Psoas muscle (tissue), 8 donors: ENCODE measurements at places on chromosomes 2 and 18. TPM values are rescaled to one million over a fixed set of nuclear protein-coding genes. Genes with fewer than 3 reads are reported as not detected.

PIAS2 gene
- 62.8 TPM for total RNA-seq

DNA sequence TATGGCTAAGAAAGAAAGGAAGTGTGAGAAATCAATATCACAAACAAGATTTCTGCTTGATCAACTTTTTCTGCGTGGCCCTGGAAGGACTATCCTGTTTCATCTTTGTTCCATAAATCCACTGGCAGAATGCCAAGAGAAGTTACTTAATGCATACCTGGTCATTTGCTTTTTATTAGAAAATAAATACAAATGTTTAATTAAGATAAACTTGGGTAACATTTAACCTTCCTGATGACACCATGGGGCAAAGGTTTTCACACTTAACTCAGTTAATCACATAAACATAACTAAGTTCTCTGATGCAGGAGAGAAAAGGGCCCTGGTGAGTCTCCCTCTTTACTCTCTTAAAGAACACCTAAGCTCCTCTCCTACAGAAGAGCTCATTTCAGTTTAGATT is 203.3 kb downstream of the AFF3 start:
- H3K36me3 ChIP-seq: no peaks in the 10 kb centered on the region
- no peaks in the 10 kb centered on the region for H3K4me1 ChIP-seq
- H3K4me3 ChIP-seq: no peak overlapping the region
- no peak for DNase-seq
- no peak overlapping the region for H3K27ac ChIP-seq
- no peaks in the 10 kb centered on the region for H3K27me3 ChIP-seq

GRCh38 chr2:196067088-196067382 is 1.6 kb downstream of the DNAH7 start:
- H3K4me1 ChIP-seq: peaks cover 5% of the 10 kb centered on the region
- no peaks in the 10 kb centered on the region for H3K27me3 ChIP-seq
- DNase-seq: no peak

DNA sequence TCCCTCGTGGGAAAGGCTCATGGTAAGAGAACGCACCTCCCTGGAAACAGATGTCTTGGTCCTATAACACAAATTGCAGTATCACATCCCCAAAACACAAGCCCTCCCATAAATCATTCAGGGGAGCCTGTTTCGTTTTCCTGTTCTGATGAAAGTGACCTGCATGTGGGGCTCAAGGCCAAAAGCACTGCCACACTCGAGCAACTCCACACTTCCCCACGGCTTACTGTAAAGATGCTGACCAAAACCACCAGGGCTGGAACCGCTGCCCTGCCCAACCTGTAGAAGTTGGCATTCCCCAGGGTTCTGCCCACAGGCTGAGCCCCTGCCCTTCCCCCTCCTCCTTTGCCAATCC is 139.7 kb downstream of the BCL11A start:
- H3K4me3 ChIP-seq: no peak overlapping the region
- H3K36me3 ChIP-seq: no peaks in the 10 kb centered on the region

GRCh38 chr2:201696151-201696659 is 2.2 kb downstream of the MPP4 start:
- no peaks in the 10 kb centered on the region for H3K27me3 ChIP-seq
- no peak overlapping the region for H3K4me3 ChIP-seq
- no peaks in the 10 kb centered on the region for H3K4me1 ChIP-seq
- H3K36me3 ChIP-seq: peaks cover 2% of the 10 kb centered on the region
- H3K27ac ChIP-seq: peak overlapping the region; percentile 10
- DNase-seq: no peak

GRCh38 chr2:17571681-17572080 is 31.2 kb downstream of the VSNL1 start:
- H3K27ac ChIP-seq: no peak overlapping the region
- H3K36me3 ChIP-seq: no peaks in the 10 kb centered on the region

CUL3 gene
- 121 TPM for total RNA-seq

KANSL1L gene
- 15.5 TPM for total RNA-seq

GRCh38 chr2:144166743-144167142 is 353.2 kb downstream of the ZEB2 start:
- no peaks in the 10 kb centered on the region for H3K4me1 ChIP-seq
- H3K27ac ChIP-seq: no peak overlapping the region
- DNase-seq: no peak

GRCh38 chr2:55302241-55302640 is 33.2 kb upstream of the MTIF2 start:
- no peak overlapping the region for H3K4me3 ChIP-seq
- no peaks in the 10 kb centered on the region for H3K36me3 ChIP-seq
- DNase-seq: no peak
- no peaks in the 10 kb centered on the region for H3K27me3 ChIP-seq
- no peaks in the 10 kb centered on the region for H3K4me1 ChIP-seq

DNA sequence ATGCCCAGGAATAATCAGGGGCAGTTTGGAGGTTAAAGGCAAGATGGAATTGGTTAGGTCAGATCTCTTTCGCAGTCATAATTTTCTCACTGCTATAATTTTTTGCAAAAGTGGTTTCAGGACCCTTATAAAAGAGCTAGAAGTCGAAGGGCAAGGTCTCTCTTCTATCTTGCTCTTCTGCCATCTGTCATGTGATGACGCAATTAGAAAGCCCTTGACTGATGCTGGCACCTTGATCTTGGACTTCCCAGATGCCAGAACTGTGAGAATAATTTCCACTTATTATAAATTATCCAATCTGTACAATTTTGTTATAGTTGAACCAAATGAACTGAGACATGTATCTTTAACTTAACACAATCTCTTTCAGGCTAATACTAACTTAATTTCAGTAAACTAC is 6.3 kb upstream of the RALBP1 start:
- no peak overlapping the region for H3K27ac ChIP-seq
- H3K4me1 ChIP-seq: peaks cover under 1% of the 10 kb centered on the region
- no peak overlapping the region for H3K4me3 ChIP-seq
- H3K27me3 ChIP-seq: no peaks in the 10 kb centered on the region
- no peaks in the 10 kb centered on the region for H3K36me3 ChIP-seq

ERBB4 gene
- 2.5 TPM for total RNA-seq

GRCh38 chr2:241509155-241509784 is 886 bp upstream of the STK25 start:
- no peak for DNase-seq
- peak overlapping the region; percentile 85 for H3K4me3 ChIP-seq
- peaks cover 37% of the 10 kb centered on the region for H3K4me1 ChIP-seq
- no peaks in the 10 kb centered on the region for H3K36me3 ChIP-seq

SIX3 gene
- not detected for total RNA-seq

DNA sequence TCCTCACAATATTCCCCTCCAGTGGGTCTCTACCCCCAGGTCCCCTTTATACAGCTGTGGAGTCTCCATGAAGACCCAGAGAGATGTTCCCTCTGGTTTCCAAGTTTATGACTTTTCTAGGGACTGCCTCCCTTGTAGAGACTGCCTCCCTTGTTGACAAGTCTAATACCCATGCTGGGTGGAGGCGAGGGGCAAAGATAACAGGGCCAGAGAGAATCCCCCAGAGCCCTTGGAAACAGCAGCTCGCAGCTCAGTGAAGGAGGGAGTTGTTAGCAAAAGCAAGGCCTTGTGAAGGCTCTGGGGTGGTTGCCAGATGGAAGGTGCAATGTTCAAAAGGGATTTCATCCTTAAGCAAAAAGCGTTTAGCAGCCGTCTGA is 75.0 kb upstream of the GATA6 start:
- no peak overlapping the region for H3K4me3 ChIP-seq
- DNase-seq: no peak
- no peaks in the 10 kb centered on the region for H3K27me3 ChIP-seq
- H3K27ac ChIP-seq: no peak overlapping the region
- no peaks in the 10 kb centered on the region for H3K4me1 ChIP-seq

- no peaks in the 10 kb centered on the region for H3K4me1 ChIP-seq
- H3K36me3 ChIP-seq: no peaks in the 10 kb centered on the region
- H3K27me3 ChIP-seq: no peaks in the 10 kb centered on the region
- no peak for DNase-seq
- no peak overlapping the region for H3K27ac ChIP-seq
Observed at GRCh38 chr2:150610670-150611279, 123.3 kb upstream of the RND3 start.

DNA sequence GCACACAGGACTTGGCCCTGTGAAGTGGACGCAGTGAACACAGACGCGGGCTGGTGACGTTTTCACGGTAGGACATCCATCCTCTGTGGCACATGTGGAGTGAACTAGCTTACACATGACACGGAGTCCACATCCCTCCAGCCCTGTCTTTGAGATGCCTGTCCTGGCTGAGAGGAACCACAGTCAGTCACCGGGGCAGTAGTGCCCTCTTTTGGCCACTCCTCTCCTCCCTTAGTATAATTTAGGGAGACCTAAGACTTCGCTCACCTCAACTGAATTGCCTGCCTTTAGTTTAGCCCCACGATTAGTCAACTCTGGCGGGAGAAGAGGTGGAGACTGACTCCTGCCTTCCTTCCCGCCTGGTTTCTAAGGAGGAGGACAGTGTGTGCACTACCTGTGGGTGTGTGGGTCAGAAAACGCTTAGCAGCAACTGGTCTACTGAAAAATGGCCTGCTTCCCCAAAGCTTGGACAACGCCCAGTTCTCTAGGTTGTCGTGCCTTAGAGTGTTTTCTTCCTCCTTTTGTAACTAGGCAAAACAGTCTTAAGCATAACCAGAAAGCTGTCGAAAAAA is 70.6 kb downstream of the MBP start:
- H3K27ac ChIP-seq: peak overlapping the region; percentile 74
- no peak for DNase-seq
- peaks cover 37% of the 10 kb centered on the region for H3K4me1 ChIP-seq

DNA sequence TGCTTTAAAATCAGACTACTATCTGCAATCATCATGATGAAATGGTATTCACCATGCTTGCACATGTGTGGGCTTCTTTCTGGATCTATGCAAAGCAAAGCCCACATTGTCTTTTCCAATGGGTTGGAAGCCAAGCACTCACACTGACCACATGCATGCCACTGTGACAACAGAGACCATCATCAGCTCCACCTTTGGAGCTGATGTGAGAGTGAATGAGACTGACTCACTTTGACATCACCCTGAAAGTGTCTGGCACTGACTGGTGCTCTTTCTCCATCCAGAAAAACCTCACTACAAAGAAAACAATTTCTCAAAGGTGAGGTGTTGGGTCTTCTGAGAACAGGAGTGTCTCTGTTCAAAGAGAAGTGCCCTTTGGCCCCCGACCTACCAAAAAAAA is 4.7 kb downstream of the MYO5B start:
- H3K4me3 ChIP-seq: no peak overlapping the region
- H3K4me1 ChIP-seq: peaks cover 3% of the 10 kb centered on the region
- DNase-seq: no peak
- H3K36me3 ChIP-seq: no peaks in the 10 kb centered on the region
- no peak overlapping the region for H3K27ac ChIP-seq
- H3K27me3 ChIP-seq: peaks cover 78% of the 10 kb centered on the region

- no peak for DNase-seq
- H3K4me3 ChIP-seq: no peak overlapping the region
- peaks cover 38% of the 10 kb centered on the region for H3K27me3 ChIP-seq
- H3K4me1 ChIP-seq: no peaks in the 10 kb centered on the region
Observed at GRCh38 chr2:234488913-234489451, 7.9 kb downstream of the ARL4C start.

GRCh38 chr2:225100856-225101294 is 58.6 kb upstream of the DOCK10 start:
- no peaks in the 10 kb centered on the region for H3K4me1 ChIP-seq
- no peak for DNase-seq
- no peak overlapping the region for H3K27ac ChIP-seq
- no peak overlapping the region for H3K4me3 ChIP-seq
- H3K27me3 ChIP-seq: no peaks in the 10 kb centered on the region

TDRD15 gene
- total RNA-seq: not detected

DNA sequence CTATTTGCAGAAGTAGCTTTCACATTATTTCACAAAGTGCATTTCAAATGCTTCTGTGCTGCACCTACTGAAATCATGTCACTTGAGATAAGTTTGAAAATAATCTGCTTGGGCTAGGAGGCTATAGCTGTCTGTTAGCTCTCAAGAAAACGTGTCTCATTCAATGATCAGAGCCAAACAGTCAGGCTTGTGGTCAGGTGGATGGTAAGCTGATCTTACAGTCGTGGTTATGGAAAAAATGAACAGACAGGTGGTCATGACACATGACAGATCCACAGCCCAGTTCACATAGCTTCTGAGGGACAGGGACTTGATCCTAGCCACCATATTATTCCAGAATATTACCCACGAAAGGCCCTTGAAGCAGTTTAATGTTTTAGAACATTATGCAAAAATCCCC is 26.5 kb upstream of the RFX8 start:
- H3K27ac ChIP-seq: peak overlapping the region; percentile 86
- H3K4me1 ChIP-seq: peaks cover 25% of the 10 kb centered on the region
- H3K4me3 ChIP-seq: no peak overlapping the region
- DNase-seq: no peak
